NCI-H1436 treated with DMSO at 0.1 percent for 48 hours (cell line): ENCODE measurements at places on chromosomes 12 and 14.

DNA sequence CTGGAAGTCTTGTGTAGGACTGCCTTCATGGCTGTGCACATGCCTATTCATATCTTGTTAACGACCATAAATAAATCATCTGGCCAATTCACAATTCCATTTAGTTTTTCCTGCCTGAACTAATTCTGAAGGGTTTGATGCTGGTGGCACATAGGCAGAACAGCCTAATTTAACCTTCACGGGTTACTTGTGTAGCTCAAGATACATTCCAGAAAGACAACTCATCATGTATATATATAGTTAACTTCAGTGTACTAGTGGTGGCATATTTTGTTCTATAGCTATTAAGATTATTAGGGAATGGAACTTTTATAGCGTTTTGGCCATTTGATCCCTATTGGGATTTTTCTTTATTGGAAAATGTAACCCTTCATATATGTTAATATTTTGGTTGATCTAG is 31.4 kb downstream of the CFAP54 start:
- DNase-seq: no peak

DNA sequence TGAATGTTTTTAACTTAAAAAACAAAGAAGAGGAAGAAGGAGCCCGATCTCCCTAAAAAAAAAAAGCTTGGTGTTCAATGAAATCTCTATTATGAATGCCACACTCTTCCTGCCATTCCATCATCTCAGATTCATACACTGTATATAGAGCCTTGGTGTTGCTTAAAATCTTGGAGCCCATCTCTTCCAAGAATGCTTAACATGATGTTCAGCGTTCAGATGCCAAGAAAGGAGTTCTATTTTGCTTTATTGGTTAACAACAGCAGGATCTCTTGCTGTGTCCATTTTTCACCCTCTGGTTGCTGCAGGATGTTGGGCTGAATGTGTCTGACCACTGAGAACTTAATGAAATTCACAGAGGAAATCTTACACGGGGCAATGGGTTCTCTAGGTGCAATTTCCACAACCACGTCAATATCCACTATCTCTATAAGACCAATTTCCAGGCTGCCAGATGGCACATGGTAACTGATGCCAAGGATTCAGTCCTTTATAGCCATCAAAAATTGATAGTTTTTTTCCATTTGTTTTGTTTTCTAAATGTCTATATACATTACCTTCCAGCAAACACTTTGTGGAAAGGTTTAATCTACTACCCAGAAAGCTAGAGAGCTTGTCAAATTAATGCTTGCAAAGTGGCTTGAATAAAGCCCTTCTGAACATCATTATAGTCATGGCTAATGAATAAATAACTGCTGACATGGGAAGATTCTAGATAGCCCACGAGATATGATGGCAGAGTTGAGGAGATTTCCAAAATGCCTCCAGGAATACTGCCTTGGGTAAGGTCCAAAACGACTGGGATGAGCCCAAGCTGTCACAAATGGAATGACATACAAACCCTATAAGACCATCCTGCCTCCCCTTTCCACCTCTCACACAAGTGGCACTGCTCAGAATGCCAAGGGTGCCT is 26.5 kb downstream of the RERG start:
- no peak for DNase-seq

DNA sequence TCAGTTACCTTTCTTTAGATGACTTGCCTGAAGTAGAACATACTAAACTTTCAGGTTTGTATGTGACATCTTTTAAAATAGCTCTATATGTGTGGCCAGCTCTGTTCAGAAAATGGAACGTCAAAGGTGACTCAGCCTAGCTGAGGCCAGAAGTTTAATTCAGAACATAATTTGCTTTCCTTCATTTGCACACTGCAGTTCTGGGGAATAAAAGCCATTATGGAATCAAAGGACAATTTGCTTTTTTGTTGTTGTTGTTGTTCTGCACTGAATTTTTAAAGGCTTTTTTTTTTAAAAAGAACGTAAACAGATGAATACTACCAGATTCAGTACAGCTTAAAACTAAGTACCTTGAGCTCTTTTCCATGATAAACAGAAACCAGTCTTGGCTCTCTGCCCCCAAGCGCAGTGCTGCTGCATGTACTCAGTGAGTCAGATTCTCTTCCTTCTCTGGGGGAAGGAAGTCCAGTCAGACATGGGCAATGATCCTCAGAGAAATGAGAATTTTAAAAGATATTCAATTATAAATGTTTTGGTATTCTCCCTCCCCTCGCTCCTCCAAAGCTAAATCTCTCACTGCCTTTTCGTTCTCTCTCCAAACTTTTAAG is 644.2 kb downstream of the NOVA1 start:
- DNase-seq: no peak

DNA sequence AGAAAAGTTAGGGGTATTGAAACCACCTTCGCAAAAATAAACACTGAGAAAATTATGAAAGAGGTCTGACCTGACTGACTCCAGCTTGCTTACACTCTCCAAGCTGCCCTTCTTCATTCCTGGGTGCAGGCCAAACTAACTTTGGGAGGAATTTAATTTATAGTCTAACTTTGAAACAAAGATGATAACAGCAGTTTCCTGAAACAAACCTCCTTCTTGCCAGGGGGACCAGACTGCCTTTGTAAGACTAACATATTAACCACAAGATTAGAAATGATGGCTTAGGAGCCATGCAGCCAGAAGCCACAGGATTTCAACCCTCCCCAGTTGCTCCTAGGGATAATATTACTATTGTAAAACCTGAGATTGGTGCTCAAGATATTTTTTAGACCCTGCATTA is 13.8 kb upstream of the EEA1 start:
- DNase-seq: no peak

GRCh38 chr12:64461634-64462414 is 9.9 kb downstream of the TBK1 start:
- DNase-seq: no peak

- DNase-seq: no peak
Measured at GRCh38 chr12:132133952-132134652, 10.0 kb downstream of the DDX51 start.

DNA sequence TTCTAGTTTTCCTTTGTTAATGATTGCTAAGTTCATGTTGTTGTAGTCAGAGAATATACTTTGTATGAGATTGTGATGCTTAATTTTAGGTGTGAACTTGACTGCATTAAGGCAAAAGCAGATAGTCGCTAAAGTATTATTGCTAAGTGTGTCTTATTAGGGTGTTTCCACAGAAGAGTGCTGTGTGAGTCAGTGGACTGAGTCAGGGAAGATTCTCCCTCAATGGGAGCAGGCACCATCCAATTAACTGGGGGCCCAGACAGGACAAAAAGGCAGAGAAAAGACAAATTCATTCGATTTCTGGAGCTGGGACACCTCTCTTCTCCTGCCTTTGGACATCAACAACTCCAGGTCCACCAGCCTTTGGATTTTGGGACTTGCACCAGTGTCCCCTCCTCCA is 48.5 kb downstream of the BAZ1A start:
- no peak for DNase-seq

DNA sequence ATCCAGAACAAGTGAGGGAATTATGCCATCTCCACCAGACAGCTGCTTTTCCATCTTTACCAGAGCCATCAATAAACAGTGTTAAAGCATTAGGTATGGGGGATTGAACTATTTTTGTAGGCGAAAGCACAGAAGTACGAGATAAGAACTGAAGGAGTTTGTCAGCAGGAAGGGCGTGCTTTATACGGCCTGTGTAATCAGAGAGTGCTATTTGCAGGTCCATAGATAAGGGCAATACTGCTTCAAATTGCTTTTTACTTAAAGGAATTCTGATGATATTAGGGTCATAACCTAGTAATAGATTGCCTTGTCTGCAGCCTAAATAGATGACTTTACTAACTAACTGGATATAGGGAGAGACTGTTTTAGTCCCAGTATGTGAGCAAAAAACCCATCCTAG is 20.3 kb upstream of the CLEC4E start:
- DNase-seq: no peak

DNA sequence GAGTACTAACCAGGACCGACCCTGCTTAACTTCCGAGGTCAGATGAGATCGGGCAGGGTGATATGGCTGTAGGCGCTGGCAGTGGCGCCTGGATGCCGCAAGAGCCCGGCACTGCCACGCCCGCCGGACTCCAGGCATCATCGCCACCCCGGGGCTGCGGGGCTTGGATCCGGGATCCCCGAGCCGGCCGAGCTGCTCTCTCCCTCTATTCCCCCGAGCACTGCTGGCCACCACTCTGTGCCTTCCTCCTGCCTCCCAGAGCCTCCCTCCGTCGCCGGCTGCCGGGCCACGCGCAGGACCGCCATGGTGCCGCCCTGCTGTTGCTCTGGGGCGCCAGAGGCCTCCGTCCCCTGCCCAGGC is 153.2 kb upstream of the ALG10B start:
- DNase-seq: no peak

DNA sequence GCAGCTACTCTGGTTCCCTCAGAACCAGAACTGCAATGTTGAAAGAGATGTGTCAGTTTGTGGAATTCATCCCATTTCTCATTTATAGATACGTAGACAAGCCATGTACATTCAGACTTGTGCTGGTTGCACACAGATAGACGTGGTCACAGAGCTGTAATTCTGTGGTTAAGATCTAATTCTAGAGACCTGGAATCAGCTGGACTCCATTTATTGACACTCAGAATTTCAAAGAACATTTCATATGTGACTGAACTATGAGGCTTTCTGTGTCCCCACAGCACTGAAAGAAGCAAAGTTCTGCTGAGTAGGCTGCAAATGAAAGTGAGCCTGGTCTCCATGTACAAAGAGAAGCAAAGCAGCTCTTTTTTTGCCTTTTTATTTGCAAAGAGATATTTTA is 220.2 kb upstream of the NAV3 start:
- no peak for DNase-seq

GRCh38 chr12:131159660-131160059 is 206.0 kb downstream of the ADGRD1 start:
- no peak for DNase-seq

- DNase-seq: no peak
Measured at GRCh38 chr12:51432921-51433320, 8.3 kb downstream of the SLC4A8 start.

DNA sequence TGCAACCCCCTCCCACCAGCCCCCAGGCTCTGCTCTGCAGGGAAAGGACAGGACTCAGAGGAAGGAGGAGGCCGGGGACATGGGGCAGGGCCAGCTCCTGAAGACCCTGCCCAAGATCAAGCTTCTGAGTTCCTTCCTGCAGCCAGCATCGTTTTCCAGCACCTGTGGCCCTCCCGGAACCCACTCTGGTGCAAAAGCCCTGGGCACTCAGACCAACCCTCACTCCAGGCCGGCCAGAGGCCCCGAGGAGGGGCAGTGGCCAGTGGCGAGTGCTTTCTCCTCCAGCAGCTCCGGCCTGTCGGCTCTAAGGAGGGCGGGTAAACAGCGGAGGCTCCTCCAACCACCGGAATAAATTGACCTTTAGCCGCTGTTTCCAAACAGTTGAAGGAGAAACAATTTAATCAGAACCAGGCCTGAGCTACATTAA is 10.8 kb downstream of the TMEM179 start:
- DNase-seq: no peak

GRCh38 chr12:60311940-60312339 is 716.1 kb downstream of the SLC16A7 start:
- DNase-seq: no peak

DNA sequence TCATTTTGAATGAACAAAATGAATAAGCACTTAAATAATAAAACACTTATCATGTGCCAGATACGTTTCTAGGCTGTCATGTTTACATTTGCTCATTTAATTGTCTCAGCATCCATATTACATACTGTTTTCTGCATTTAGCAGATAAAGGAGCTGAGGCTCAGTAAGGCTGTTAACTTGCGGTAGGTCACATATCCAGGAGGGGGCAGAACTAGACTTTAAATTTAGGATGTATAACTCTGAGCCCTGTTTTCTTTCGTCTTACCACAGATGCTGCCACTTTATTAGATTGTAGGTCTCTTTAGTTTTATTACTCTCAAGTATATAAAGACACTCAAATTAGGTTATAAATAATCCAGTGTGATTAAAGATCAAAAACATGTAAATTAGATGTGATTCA is 17.7 kb downstream of the IRAK4 start:
- no peak for DNase-seq

- no peak for DNase-seq
Measured at GRCh38 chr14:103512701-103513611, 9.7 kb downstream of the CKB start.

- DNase-seq: no peak
Measured at GRCh38 chr12:127241072-127241817, 1025.7 kb upstream of the TMEM132C start.

DNA sequence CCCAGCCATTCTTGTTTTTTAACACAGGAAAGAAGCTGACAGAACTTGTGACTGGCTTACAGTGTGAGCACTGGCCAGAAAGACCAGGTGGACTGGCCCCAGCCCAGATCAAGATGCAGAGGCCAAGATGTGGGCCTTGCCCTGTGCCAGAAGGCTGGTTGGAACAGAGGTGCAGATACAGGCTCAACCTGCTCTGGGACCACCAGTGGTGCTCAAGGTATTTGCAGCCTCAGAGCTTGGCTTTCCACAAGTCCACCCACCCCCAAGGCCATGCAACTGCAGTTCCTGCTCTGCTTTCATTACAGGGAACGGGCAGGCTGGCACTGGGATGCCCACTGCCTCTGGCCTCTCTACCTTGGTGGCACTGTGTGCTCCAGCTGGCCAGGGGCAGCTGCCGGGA is 23.3 kb downstream of the ZFC3H1 start:
- DNase-seq: no peak

DNA sequence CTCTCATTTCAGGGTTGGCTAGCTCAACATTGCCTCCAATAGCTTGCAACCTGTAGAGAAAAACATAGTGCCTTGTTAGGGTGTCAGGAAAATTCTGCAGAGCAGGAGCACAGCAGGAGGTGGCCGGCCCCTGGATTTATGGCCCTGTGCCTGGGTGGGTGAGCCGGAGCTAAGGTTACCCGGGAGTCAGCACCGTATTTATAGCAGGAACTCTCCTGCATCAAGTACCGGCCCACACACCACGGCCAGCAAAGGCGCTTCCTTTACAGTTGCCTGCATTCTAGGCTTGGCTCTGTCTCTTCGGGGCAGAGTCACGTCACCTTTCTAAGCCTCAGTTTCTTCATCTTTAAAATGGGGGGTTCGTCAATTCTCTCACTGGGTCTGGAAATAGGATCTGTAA is 52.8 kb upstream of the EML1 start:
- no peak for DNase-seq

DNA sequence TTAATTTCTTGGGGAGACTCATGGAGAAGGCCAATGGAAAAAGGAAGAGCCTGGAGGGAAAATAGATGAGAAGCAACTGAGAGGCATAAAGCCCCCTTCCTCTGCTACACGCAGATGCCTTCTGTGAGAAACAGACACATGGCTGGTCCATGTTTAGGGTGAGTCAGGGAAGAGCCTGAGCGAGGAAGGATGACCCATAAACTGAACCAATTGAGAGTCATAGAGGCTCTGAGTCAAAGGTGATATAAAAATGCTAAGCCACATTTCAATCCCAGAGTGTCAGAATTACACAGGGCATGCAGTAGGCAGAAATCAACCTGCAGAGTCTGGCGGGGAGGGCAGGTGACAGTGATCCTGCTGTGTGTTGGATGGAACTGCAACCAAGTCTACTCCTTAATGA is 30.1 kb upstream of the NEDD1 start:
- no peak for DNase-seq

- DNase-seq: no peak
Measured at GRCh38 chr14:60311417-60311816, 62.4 kb downstream of the PPM1A start.
